ENCODE measurements at places on chromosomes 11 and 22. TPM values are rescaled to one million over a fixed set of nuclear protein-coding genes. Genes with fewer than 3 reads are reported as not detected.
A peak's percentile ranks its signal among the peaks of the same experiment; 100 is the strongest.

The LINC01488 gene
- total RNA-seq, result not detected

The CHST1 gene
- total RNA-seq, result 71.2 TPM

The RNF215 gene
- total RNA-seq, result 26.9 TPM

The UBQLNL gene
- total RNA-seq, result 0.28 TPM

The ART1 gene
- total RNA-seq, result not detected

DNA sequence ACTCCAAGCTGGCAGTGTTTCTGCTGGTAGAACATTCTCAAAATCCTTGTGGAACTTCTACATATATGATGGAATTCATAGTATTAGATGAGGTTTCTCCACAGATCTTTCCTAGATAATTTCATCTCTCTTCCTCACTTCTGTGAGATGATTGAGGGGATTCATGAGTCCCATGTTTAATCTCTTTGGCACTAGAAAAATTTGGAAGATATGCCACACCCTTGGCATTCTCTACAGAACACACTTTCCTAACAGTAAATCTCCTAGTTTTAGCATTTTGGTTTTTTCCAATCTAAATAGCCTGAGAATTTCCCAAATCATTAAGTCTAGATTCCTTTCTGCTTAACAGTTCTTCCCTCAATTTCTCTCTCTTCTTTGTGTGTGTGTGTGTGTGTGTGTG lies 35.3 kb downstream of the MED15 start:
- H3K4me3 ChIP-seq, result no peak overlapping the region
- no peaks in the 10 kb centered on the region for H3K4me1 ChIP-seq
- no peak overlapping the region for H3K27ac ChIP-seq
- no peak for DNase-seq

DNA sequence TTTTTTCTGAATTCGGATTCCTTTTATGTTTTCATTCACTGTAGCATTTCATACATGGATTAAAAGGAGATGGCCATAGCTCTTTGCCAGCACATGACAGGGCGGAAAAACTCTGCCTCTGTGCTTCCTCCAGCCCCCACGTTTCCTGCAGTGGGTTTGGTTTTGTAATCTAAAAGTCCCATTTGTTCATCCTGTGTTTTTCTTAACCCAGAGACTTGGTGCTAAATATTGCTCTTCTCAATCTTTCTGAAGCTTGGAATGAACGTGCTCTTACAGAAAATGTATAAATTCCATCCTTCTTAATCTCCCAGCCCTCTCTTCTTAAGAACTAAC lies 89.9 kb downstream of the PPP6R3 start:
- DNase-seq, result peak; percentile 79
- H3K27me3 ChIP-seq, result no peaks in the 10 kb centered on the region
- no peak overlapping the region for H3K4me3 ChIP-seq
- no peak overlapping the region for H3K27ac ChIP-seq

- H3K36me3 ChIP-seq, result no peaks in the 10 kb centered on the region
- no peaks in the 10 kb centered on the region for H3K27me3 ChIP-seq
- H3K4me3 ChIP-seq, result no peak overlapping the region
- no peak overlapping the region for H3K27ac ChIP-seq
- H3K4me1 ChIP-seq, result no peaks in the 10 kb centered on the region
Observed at GRCh38 chr11:11380883-11381282, 27.8 kb upstream of the CSNK2A3 start.

GRCh38 chr11:71268706-71269321 lies 16.4 kb upstream of the SHANK2 start:
- no peak overlapping the region for H3K27ac ChIP-seq
- no peak for DNase-seq
- no peaks in the 10 kb centered on the region for H3K36me3 ChIP-seq
- no peaks in the 10 kb centered on the region for H3K27me3 ChIP-seq

DNA sequence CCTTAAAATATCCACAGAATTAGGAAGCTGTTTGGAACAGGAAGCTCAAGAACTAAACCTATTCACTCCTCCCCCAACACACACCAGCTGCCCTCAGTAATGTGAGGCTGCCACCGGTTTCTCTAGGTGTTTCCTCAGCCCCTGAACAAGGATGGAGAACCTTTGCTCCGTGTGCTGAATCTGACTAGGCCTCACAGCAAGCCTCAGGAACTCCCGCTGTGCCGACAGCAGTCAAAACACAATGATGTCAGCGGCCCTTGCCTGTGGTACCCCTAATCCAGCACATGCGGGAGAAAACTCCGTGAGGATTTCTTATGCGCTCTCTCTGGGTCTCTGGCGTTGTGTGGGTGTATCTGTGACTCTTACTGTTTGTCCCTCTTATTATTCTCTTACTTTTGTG lies 153.3 kb downstream of the EFCAB6 start:
- no peaks in the 10 kb centered on the region for H3K27me3 ChIP-seq
- H3K36me3 ChIP-seq, result no peaks in the 10 kb centered on the region
- no peak overlapping the region for H3K27ac ChIP-seq
